ENCODE measurements at places on chromosomes 7 and 10.

GRCh38 chr10:120423431-120424197 lies 33.4 kb upstream of the PLPP4 start:
- DNase-seq = no peak

GRCh38 chr10:48252354-48252650 lies 22.2 kb downstream of the FRMPD2 start:
- DNase-seq = no peak

DNA sequence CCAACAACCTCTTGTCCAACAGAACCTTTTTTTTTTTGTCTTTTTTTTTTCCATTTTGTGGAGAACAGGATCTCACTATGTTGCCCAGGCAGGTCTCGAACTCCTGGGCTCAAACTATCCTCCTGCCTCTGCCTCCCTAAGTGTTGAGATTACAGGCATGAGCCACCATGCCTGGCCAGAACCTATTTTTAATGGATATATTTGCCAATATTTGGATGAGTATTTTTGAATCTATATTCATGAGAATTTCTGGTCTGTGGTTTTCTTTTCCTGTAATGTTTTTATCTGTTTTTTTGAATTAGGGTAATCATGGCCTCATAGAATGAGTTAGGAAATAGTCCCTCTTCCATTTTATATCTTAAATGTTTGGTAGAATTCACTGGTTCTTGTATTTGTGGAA lies 70.4 kb upstream of the RET start:
- no peak for DNase-seq

DNA sequence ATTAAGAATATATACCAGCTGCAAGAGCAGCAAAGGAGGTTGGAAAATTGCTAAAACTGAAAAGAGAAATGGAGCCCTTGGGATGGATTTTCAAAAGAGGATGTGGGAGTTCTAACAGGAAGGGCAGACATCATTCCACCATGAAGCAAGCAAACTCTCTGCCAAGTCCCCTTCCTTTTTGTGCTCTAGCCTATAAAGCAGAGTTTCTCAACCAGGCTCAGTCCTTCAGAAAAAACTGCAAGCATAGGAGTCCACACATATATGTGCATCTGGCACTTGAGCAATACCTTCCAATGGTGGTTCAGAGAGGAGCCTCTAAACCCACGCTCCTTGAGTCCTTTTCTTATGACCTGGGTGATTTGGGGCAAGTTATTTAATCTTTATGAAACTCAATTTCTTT lies 98.6 kb upstream of the MKX start:
- no peak for DNase-seq

All from T-helper 9 cell (primary cell).